HAP-1 (cell line): ENCODE measurements at places on chromosomes 6 and 20.

DNA sequence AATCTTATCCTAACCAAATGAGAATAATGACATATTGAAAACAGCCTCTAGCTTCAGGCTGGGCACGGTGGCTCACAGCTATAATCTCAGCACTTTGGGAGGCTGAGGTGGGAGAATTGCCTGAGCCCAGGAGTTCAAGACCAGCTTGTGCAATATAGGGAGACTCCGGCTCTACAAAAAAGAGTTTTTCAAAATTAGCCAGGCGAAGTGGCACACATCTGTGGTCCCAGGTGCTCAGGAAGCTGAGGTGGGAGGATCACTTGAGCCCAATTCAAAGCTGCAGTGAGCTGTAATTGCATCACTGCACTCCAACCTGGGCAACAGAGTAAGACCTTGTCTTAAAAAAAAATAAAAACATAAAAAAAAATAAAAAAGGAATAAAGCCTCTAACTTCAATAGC is 4.7 kb downstream of the TUBB2A start:
- no peak for DNase-seq

GRCh38 chr6:13194852-13195251 is 133.5 kb downstream of the TBC1D7 start:
- peak; percentile 49 for DNase-seq

GRCh38 chr6:68691120-68691519 is 56.0 kb downstream of the ADGRB3 start:
- no peak for DNase-seq

DNA sequence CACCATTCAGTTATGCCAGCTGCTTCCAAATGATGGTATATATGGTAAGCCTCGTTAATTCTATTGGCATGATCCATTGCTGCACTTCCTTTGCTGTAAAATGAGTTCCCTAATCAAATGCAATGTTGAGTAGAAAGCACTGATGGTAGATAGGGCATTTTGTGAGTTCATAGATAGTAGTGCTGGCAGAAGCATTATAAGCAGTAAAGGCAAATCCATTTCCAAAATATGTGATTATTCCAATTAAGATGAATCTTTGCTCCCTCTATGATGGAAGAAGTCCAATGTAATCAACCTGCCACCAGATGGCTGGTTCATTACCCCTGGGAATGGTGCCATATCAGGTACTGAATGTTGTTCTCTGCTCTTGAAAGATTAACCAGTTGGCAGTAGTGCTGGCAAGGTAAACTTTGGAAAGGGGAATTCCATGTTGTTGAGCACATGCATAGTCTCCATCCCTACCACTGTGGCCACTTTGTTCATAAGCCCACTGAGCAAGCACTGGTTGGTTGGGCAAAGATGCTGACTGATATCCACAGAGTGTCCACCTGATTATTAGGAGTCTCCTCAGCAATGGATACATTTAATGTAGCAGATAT is 5.6 kb upstream of the TBPL1 start:
- no peak for DNase-seq

DNA sequence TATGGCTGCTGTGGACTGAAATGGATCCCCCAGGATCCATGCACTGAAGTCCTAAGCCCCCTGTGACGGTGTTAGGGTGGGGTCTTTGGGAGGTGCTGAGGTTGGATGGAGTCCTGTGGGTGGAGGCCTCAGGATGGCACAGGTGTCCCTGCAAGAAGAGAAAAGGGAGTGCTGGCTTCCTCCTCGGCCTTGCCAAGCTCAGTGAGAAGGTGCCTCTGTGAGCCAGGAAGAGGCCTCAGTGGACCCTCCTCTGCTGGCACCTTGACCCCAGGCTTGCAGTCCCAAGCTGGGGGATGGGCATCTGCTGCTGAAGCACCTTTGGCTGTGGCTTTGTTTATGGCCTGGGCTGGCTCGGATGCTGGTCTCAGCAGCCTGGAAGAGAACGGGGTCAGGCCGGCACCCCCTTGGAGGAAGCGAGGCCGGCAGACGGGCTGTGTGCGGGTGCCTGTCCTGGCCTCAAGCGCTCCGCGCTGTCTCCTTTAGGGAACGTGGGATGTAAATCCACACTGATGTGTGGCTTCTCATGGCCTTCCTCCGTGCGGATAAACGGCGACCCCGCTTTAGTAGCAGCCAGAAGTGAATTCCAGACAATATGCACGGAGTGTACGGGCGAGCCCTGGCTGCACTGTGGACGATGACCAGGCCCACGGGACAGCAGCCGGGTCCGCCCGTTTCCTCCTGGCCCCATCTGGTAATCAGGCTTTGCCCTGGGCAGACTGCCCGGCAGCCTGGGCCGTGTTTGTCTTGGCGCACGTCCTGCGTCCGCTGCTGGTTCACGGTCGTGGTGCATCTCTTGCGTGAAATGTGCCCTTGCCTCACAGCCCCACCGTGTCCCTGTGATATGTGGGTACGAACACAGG is 182.6 kb downstream of the ERMARD start:
- DNase-seq, result no peak

GRCh38 chr6:50724381-50725124 is 11.2 kb downstream of the TFAP2D start:
- DNase-seq, result no peak

DNA sequence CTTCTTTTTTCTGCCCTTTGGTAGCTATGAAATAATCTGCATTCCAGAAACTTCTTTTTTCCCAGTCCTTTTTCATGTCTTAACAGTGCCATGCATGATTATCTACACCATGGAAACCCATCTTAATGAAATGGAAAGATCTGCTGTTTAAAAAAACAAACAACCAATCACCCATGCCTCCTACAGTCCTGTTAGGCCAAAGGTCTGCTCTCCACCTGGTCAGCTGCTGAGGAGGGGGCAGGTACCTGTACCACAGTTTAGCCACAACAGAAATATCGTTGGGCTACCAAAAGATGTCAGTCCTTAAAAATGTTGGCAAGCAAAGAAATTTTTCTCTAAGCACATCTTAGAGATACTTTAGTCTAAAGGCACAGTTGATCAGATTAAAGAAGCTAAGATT is 112.6 kb downstream of the SLC16A10 start:
- DNase-seq, result no peak

DNA sequence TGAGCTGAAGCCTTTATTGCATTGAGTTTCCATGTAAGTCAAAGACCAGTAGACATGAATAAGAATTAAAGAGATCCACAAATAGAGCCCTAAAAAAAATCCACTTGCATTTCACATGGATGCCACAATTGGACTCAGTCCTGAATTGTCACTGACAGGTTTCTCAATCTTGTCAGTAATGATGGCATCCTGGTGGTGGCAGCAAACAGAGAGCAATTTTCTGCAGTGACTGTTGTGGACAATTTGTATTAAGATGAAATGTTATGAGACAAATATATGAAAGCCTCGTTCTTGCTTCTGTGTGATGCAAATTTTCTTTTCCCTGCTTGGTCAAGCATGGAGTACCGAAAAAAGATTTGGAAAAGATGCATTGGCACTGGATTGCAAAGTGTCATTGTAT is 278.9 kb downstream of the SAMD5 start:
- no peak for DNase-seq

- no peak for DNase-seq
Observed at GRCh38 chr6:103719545-103719944, 1140.2 kb downstream of the HACE1 start.

GRCh38 chr20:40694246-40694645 is 5.2 kb upstream of the MAFB start:
- no peak for DNase-seq

- no peak for DNase-seq
Observed at GRCh38 chr20:50595433-50595895, 85.3 kb downstream of the PTPN1 start.

- DNase-seq, result no peak
Observed at GRCh38 chr6:158205169-158205944, 37.2 kb downstream of the GTF2H5 start.

DNA sequence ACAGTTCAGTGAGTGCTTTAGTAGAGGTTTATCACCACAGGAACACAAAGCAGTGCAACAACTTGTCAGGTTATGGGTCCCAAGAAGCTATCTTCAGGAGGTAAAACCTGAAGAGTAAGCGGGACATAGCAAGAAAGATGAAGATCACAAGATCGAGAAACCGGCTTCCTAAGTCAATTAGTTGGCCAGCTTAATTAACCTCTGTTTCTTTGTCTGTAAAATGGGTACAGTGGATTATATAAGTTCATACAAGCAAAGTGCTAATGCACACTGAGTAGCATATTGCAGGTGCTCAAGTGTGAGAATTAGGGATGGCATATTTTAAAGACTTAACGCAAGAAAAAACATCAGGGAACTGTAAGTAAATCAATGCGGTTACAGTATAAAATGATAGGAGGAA is 12.5 kb downstream of the FBXO30 start:
- DNase-seq, result no peak

DNA sequence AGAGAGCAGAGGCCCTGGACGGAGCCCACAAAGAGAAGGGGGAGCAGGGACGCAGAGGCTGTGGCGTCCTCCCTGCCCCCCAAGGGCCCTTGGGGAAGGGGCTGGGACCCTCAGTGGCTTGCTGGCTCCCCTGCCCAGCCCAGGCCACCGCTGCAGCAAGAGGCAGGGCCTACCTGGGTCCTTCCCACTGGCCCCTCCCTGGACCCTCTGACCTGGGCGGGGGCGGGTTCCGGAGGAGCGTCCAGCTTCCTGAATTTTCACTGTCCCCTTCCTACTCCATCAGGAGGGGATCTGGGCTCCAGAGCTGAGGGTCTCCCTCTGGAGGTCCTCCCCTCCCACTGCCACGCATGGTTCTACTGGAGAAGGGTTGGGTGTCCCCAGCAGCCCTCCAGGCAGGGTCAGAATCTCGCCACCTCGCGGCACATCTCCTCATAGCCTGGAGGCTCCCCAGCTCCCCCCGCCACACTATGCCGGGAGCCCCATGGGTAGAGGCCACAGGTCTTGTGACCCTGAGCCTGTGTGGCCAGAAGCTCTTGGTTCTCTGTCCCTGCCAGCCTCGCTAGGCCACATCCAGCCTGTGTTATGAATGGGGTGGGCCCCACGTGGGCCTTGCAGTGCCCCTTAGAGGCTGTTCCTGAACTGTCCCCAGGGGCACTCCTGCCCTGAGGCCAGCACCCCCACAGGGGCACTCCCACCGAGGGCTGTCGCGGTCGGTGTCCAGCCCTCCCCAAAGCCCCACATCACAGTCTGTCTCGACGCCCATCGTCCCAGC is 1.0 kb upstream of the SOX18 start:
- no peak for DNase-seq

GRCh38 chr6:112690497-112691202 is 343.5 kb downstream of the RFPL4B start:
- no peak for DNase-seq
